ENCODE measurements at places on chromosomes 2 and 18.

- DNase-seq, result no peak
Measured at GRCh38 chr2:42824454-42824807, 32.0 kb upstream of the HAAO start.

- DNase-seq, result no peak
Measured at GRCh38 chr2:26471289-26471688, 6.6 kb downstream of the OTOF start.

DNA sequence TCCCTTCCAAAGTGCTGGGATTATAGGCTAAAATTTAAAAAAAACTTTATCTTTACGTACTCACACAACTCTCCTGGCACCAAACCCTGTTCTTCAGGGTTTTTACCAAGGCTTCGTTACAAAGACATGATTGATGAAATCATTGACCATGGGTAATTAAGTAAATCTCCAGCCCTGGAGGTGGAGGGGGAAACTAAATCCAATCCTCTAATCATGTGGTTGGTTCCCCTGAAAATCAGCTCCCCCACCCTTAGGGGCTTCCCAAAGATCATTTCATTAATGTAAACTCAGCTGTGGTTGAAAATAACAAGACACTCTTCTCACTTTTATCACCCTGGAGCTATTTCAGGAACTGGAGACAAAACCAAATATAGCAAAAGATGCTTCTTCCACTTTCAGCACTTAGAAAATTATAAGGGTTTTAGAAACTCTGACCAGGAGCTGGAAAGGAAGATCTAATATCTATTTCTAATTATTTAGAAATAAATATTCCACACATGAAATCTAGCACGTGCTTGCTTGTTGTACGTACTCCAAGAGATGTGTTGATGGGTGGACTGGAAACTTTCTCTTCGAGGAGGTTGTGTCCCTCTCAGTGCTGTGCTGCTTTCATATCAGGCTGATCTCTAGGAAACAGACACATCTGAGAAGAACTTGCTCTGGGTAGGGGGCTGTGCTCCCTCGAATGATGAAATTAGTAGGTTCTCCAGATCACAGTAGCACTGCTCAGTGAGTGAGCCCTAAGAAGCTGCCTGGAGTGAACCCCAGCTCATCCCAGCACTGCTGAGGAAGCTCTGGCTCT, 67.2 kb downstream of the SMAD4 start:
- DNase-seq, result no peak

DNA sequence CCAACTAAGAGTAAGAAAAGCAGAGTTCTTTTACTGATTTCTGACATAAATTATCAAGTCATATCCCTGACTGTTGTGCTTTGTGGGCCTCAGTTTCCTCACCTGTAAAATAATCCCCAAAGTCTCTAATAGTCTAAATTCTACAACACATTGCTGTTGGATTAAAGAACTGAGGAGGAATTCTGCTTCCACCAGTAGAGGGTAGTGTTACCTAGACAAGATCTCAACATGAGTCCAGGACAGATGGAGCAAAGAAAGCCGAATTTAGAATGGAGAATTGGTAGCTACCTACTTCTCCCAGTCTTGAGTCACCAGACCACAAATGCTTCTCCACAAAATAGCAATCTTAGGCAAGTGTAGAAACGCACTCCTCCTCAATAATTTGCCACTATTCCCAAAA, 462.5 kb upstream of the FSHR start:
- no peak for DNase-seq

DNA sequence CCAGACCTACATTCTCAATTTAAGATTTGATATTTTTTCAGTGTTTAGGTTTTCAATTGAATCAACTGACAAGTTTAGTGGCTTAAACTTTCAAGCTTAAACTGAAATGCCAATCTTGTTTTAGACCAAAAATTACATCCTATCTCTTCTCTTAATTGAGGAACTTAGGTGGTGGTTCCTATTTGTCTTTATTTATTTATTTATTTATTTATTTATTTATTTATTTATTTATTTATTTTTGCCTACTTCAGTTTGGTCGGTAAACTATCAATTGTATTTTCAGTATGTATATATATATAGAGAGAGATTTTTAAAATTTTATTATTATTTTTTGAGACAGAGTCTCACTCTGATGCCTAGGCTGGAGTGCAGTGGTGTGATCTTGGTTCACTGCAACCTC, 68.1 kb downstream of the NEDD4L start:
- DNase-seq, result no peak

- no peak for DNase-seq
Measured at GRCh38 chr18:58576638-58577251, 52.1 kb downstream of the ALPK2 start.

DNA sequence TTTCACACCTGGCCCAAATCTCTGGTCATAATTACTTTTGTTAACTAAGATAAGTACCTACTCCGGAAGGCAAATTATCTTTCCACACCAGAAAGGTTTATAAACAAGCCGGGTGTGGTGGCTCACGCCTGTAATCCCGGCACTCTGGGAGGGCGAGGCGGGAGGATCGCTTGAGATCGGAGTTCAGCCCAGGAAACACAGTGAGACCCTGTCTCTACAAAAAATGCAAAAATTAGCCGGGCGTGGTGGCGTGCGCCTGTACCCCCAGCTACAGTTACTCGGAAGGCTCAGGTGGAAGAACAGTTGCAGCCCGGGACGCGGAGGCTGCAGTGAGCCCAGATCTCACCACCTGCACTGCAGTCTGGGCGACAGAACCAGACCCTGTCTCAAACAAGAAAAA, 2.1 kb downstream of the PUM2 start:
- no peak for DNase-seq

GRCh38 chr2:12501469-12502158, 215.1 kb upstream of the TRIB2 start:
- peak; percentile 91 for DNase-seq

- DNase-seq, result no peak
Measured at GRCh38 chr2:212007972-212008371, 530.6 kb downstream of the ERBB4 start.

- no peak for DNase-seq
Measured at GRCh38 chr2:135985826-135986393, 484 bp upstream of the DARS1 start.

- no peak for DNase-seq
Measured at GRCh38 chr2:188079196-188079595, 212.5 kb upstream of the GULP1 start.

- DNase-seq, result peak; percentile 40
Measured at GRCh38 chr18:58438161-58438957, 190.5 kb downstream of the ALPK2 start.

- no peak for DNase-seq
Measured at GRCh38 chr2:46309052-46309953, 12.1 kb downstream of the EPAS1 start.

GRCh38 chr2:85145116-85145820, 12.1 kb downstream of the TCF7L1 start:
- DNase-seq, result no peak

DNA sequence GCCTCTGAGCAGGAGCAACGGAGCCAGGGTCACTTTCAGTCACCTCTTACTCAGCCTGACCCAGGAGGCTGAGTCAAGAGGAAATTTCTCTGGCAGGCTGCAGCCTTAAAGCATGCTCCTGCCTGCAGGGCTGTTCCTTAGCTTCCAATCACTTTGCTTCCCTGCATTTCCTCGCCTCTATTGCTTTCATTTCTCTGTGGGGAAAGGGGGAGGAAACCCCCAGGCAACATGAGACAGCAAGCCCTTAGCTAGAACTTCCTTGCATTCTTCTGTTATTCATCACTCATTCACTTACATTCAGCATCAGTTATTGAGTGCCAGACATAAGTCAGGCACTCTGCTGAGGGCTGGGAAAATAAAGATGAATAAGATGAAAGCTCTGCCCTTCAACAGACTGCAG, 13.0 kb downstream of the XDH start:
- no peak for DNase-seq

DNA sequence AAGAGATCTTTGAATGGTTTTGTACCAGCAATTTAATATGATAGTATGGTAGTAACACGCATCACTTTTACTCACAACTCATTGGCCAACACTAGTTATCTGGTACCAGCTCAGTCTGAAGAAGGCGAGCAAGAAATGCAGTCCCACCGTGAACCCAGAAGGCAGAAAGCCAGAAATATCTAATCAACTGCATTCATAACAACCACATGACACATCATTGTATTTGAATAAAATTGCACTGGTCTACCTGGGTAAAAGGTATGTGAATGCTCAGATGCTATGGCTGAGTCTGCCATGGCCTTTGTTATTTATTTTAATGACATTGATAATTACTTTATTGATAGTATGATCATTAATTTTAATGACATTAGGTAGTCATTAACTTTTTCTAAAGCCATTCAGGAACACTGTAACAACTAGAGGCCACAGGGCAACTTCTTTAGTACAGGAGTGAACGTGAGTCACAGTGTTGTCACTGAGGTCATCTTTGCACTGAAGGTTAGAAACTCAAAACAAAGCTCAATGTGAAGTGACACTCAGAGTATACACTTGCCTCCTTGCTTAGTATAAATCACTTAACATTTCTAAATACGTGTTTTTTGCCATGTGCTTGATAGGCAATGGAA, 475.6 kb upstream of the TNP1 start:
- DNase-seq, result no peak

- no peak for DNase-seq
Measured at GRCh38 chr2:223100061-223100511, 48.1 kb downstream of the KCNE4 start.

Data from activated naive CD4-positive, alpha-beta T cell treated with anti-CD3 and anti-CD28 coated beads, Interleukin-2, amount 10 ng/mL, durations not matched to agents 7 days and 5 days (primary cell).